ENCODE measurements at places on chromosomes 11 and 22.

GRCh38 chr22:45319324-45319685 is 9.6 kb downstream of the FAM118A start:
- no peak for DNase-seq

GRCh38 chr11:75589051-75589450 is 27.0 kb downstream of the SERPINH1 start:
- no peak for DNase-seq

DNA sequence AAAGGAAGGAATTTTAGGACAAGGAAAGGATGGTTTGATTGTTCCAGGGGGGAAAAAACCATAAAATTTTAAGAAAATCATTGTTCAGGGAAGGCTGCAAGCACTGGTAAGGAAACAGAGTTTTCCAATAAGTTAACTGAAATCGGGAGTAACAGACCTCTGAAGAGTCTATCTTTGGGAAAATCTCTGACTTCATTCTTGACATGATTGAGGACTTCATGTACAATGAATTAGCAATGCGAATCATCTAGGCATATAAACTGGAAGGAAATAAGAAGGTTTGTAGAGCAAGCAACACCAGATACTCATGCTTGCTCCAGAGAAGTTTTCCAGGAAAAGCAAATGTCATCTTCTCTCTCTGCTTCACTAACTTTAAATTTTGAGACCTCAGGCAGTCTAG is 18.5 kb downstream of the APLP2 start:
- no peak for DNase-seq

GRCh38 chr11:83574519-83574918 is 288.4 kb upstream of the CCDC90B start:
- no peak for DNase-seq

- no peak for DNase-seq
Measured at GRCh38 chr11:117517097-117517496, 189.4 kb downstream of the CEP164 start.

GRCh38 chr22:26689513-26690301 is 32.3 kb downstream of the MIAT start:
- no peak for DNase-seq

GRCh38 chr11:19742588-19743292 is 30.1 kb downstream of the NAV2 start:
- peak; percentile 40 for DNase-seq

DNA sequence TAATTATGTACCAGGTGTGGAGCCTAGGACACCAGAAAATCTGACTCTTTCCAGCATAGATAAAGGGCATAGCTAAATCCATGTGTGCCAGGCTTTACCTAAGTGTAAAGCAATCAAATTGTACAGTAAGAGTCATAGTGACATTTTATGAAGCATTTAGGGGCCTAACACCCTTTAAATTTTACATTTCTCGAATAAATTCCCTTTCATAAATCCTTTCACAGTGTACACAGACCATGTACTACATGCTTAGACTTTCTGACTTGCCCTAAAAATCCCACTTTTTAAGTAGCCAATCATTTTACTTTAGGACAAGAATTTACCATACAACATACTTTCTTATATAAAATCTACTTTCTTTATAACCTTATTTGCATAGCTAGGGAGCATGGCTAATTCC is 727.6 kb upstream of the LUZP2 start:
- DNase-seq: no peak

GRCh38 chr11:130726234-130727037 is 189.8 kb downstream of the SNX19 start:
- DNase-seq: no peak

DNA sequence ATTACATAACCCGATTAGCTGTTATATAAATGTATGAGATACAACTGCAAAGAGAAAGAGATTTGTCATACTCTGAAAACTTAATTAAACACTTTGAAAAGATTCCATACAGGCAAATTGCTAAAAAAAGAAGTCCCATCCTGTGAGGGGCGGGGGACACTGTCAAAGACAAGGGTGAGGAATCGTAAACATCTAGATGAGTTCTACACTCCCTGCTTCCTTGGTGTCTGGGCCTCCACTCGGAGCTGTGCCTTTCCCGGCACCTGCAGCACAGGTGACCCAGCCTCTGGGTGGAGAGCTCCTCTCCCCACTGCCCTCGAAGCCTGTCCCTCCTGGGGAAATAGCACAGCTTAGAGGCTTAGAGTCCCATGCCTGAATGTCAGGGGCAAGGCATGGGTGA is 69.2 kb upstream of the CRYBB3 start:
- no peak for DNase-seq

DNA sequence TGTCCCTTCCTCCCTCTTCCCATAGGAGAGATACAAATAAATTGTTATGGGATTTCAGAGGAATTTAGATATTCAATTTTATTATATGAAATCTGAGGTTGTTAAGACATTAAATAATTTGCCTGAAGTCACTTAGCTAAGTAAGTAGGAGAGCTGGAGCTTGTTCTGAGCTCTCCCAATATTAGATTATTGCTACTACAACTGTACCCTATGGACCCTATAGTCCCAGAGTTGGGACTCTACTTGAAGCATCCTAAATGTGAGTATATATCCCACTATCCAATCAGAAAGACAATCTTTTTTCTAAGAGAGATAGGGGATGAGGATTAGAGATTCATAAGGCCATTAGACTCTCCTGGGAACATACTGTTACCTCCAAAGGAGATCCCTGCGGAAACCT is 1130.0 kb downstream of the DLG2 start:
- no peak for DNase-seq

DNA sequence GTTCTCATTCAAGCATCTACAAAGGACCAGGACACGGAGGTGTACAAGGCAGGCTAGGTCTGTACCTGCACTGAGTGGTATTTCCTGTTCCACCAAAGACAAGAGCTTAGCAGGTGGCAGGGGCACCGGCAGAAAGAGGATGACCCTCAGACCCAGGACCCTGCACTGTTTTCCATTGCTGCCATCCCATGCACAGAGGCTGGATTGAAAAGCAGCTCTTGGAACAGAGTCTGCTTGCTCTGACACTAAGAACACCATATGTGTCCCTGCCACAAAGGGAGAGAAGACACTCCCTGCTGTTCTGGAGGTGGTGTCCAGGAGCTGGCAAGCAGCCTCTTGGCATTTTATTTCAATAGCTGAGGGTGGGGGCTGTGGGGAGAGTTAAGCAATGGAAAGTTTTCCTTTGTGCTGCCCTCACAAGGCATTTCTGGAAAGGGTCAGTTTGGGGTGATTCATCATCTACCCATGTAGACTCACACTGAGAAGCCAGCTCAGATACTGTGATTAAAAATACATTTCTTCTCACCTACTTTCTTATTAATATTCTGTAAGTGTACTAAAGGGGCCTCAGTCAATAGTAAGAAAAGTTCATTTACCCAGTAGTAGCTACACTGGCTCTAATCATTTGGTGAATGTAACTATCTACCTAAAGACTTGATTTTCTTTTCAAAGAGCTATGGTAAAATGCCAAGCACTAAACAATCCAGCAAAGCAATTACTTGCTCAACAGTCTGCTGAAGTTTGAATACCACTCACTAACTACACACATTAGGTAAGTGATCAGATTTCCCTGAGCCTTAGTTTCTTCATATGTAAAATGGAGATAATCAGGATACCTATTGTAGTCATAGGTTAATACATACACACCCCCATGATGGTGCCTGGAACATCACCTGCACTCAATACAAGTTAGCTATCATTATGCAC is 55.2 kb downstream of the SLC1A2 start:
- DNase-seq: no peak

DNA sequence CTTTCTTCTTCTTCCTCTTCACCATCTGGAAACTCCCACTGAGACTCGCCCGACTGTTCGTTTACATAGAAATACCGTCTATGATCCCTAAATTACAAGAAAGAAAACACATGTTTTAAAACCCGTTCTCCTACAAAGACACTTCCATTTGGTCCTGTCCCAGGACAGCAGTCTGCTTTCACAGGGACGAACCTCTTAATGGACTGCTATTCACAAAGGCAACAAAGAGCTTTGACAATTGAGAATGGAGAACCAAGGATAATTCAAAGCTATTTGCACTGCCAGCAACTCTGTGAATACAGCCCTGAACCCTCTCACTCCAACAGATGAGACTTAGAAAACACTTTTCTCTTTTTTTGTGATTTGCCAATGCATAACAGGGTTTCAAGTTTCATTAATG is 16.3 kb upstream of the AGBL2 start:
- DNase-seq: no peak

DNA sequence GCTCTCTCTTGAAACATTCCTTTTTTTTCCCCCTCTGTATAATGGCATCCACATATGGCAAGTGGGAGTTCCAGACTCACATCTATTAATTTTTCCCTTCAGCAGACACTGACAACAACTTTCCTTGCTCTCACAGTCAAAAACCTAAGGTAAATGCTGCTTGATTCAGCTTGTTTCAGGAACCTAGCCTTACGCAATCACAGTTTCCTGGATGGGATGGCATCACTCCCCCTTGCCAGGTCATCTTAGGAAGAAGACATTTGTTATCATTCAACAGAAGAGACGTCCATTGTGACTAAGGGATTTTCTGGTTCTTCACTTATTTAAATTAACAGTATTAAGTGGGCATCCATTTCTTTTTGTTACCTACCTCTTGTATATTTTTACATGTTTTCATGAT is 112.0 kb upstream of the PDGFD start:
- no peak for DNase-seq

- DNase-seq: no peak
Measured at GRCh38 chr11:28250192-28250591, 142.0 kb downstream of the METTL15 start.

GRCh38 chr11:116701297-116701801 is 71.4 kb downstream of the BUD13 start:
- no peak for DNase-seq

DNA sequence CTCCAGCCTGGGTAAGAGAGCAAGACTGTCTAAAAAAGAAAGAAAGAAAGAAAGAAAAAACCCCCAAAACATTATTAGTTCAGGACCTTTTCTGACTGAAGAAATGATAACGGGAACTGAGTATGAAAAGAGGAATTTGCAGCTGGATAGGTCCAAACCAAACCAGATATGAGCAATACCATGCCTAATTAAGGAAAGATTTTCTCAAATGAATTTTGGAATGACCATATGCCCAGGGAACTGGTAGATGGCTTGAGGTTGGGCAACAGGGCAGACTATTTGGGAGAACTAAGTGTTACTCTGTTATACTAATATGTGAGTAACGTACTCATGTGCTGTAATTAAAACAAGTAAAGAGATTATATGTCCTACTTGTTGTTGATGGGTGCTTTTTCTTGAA is 186.1 kb downstream of the TMEM135 start:
- no peak for DNase-seq

GRCh38 chr22:31680861-31681341 is 18.9 kb upstream of the PISD start:
- DNase-seq: no peak

- no peak for DNase-seq
Measured at GRCh38 chr11:117511483-117511930, 183.9 kb downstream of the CEP164 start.

DNA sequence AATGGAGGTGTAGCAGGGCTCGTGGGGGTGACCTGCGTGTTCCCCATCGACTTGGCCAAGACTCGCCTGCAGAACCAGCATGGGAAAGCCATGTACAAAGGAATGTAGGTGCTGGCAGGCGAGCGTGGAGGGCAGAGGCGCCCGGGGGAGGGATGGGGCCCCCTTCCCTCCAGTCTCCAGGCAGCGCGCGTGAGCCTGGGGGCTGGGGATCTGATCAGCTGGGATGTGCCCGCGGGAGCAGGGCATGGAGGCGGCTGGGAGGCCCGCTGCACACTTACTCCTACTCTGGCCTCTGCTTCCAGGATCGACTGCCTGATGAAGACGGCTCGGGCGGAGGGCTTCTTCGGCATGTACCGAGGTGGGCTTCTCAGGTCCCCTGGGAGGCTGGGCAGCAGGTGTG is 17.8 kb downstream of the SLC25A18 start:
- no peak for DNase-seq

GRCh38 chr11:41379084-41379483 is 80.4 kb downstream of the LRRC4C start:
- no peak for DNase-seq

DNA sequence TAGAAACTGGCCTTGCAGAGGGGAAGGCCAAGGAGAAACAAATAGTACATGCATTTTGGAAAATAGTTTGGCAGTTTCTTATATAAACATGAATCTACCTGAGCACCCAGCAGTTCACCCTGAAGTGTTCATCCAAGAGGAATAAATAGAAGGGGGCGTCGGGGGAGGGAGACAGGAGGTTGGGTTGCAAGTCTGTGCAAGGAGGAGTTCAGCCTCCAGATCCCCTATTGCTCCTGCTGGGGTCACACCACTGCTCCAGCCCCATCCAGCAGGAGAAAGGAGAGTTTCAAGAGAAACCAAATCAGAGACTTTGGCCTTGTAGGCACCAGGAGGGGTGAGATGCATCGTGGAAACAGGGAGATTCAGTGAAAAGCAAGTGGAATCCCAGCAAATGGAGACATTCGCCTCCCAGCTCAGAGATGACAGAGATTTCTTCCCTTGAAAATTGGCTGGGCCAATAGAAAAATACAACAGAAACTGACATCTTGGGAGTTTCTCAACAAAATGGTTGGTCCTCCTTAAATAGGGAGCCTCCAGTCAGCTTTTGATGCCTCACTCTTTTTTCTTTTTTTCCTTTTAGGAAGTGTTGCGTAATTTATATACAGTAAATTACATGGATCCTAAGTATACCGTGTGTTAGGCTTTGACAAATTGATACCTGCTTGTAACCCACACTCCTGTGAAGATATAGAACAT is 34.1 kb downstream of the OTOG start:
- DNase-seq: no peak

DNA sequence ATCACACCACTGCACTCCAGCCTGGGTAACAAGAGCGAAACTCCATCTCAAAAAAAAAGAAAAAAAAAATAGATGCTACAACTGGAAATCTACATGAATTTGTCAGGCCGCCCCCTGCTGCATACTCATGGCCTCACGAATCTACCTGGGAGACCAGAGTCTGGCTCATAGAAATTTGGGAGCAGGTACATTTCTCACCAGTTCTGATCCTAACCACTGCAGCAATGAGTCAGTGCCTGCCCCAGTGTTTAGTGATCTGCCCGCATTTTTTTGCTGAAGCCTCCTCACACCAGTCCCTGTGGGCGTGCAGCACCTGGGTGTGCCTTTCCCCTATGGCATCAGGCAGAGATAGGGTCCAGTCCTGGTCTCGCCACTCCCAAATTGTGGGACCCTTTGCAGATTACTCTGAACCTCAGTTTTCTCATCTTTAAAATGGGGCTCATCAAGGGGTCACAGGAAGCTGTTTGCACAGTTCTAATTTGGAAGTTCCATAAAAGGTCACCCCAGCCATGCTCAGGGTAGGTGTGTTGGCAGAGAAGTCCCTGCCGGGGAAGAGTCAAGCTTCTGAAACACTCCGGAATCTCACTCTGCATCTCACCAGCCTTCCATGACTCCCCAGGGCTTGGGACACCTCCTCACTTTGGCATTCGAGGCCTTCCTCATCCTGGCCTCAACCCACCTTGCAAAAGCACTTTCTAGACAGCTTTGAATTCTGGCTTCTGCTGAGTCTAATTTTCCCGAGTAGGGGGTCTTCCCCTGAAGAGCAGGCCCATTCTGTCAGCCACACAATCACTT is 39.3 kb upstream of the LINC01488 start:
- DNase-seq: no peak
